Progenitor cell of endocrine pancreas (in vitro differentiated cells): ENCODE measurements at places on chromosomes 6 and 20.

- no peak for DNase-seq
Observed at GRCh38 chr6:73558624-73559398, 38.0 kb upstream of the EEF1A1 start.

DNA sequence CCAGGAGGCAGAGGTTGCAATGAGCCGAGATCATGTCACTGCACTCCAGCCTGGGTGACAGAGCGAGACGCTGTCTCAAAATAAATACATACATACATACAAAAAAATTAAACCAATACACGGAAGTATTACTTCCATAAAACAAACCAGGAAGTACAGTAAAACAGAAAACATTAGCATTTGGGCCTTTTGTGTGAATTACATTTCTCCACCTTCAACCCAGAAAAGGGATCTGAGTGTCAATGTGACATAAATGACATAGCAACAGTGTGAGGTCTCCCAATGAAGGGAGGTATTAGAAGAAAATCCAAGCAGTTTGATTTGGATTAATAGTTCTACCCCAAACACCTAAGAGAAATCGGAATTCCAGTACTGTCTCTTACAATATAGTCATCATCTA, 10.1 kb downstream of the CSNK2A1 start:
- no peak for DNase-seq

DNA sequence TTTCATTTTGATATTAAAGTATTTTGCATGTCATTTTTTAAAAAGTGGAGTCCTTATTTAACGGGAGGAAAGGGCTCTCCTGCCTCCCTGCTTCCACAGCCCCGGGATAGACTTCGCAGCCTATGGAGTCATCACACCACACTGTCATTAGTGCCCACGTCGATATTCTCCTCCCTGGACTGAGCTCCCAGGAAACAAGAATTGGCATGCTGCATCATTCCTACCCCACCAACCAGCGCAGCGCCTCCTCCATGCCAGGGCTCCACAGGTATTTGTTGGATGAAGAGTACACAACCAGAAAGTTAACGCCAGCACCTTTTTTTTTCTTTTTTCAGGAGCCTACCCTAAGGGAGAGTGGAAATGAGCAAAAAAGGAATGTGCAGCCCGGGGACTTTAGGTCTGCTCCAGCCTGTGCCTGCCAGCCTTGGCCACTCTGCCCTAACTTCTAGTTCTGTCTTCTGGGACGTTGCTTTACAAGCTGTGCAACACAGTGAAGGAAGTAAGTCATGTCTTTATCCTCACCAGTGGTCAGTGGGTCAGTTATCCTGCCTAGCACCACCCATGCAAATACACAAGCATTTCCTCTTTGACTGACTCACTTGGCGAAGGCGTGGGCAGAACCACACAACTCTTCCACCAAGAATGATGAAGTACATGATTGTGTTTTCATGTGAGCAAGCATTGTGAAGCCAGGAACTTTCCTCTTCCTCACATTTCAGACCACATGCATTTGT, 180.7 kb upstream of the UST start:
- no peak for DNase-seq

GRCh38 chr6:134609716-134610261, 291.9 kb upstream of the SGK1 start:
- no peak for DNase-seq

DNA sequence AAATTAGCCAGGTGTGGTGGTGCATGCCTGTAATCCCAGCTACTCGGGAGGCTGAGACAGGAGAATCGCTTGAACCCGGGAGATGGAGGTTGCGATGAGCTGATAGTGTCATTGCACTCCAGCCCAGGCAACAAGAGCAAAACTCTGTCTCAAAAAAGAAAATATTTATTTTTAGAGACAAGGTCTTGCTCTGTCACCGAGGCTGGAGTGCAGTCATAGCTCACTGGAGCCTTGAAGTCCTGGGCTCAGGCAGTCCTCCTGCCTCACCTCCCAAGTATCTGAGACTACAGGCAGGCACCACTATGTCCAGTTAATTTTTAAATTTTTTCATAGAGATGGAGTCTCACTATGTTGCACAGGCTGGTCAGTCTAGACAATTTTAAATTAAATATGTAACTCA, 16.2 kb upstream of the CEBPB start:
- DNase-seq = no peak

GRCh38 chr20:59701236-59701635, 96.9 kb downstream of the PHACTR3 start:
- DNase-seq = no peak

DNA sequence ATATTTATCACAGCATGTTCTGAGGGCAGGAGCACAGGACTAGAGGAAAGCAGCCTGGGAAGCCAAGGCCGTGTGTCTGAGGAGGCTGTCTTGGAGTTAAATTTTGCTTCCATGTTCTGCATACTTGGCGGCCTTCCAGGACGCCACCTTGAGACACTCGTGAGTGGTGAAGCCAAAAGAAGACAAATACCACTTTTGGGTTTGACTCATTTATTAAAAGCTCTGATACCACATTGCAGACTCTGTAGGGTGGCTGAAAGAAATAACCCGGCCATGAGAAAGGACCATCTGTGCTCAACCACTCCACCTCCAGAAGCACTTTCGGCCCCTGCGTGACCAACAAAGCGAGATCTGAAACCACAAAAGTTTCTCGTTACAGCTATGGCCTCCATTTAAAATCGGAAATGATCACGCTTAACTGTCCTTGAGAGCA, 120.0 kb downstream of the TMEM242 start:
- no peak for DNase-seq

- DNase-seq = no peak
Observed at GRCh38 chr20:36086767-36087166, 67.8 kb upstream of the EPB41L1 start.

GRCh38 chr20:38859070-38859690, 53.7 kb downstream of the PPP1R16B start:
- DNase-seq = no peak

DNA sequence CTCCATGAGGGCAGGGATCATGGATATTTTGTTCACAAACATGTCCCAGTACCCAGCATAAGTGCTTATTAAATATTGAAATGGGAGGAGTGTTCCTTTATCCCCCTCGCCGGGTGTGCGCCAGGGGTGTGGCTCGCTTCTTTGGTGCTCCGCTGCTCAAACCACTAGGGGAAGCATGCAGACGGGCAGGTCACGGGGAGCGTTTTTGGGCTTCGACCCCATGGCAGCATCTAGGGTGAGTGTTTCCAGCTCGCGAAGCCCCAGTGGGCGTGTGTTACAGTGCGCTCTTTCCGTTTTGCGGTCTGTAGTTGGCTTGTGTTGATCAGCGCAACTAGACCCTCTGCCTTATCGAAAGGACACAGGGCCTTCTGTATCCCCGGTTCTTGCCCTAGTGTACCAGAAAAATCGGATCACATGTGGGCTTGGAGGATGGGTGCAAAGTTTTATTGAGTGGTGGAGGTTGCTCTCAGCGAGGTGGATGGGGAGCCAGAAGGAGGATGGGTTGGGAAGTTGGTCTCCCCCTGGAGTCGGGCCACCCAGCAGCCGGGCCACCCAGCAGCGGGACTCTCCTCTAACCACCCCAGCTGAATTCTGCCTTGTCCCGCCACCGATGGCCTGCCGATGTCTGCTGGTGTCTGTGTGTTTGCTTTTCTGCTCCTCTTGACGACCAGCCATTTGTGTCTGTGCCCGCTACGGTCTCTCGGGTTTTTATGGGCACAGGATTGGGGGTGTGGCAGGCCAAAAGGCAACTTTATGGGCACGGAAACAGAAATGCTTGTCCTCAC, 43.2 kb upstream of the OGFRL1 start:
- no peak for DNase-seq

DNA sequence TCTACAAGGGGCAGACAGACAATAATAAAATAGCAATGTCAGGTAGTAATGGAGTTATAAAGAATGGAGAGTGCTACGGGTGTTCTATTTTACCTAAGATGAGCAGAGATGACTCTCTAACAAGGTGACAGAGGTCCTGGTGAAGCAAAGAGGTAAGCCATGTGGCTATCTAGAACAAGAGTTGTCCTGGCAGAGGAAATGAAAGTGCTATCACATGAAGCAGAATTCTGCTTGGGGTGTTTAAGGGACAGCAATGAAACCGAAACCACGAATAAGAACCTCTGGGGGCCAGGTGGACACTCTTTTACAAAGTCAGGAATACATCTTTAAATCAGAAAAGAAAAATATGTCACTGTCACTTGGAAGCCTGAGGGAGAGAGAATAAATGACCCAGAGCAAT, 37.9 kb upstream of the IRAK1BP1 start:
- no peak for DNase-seq

DNA sequence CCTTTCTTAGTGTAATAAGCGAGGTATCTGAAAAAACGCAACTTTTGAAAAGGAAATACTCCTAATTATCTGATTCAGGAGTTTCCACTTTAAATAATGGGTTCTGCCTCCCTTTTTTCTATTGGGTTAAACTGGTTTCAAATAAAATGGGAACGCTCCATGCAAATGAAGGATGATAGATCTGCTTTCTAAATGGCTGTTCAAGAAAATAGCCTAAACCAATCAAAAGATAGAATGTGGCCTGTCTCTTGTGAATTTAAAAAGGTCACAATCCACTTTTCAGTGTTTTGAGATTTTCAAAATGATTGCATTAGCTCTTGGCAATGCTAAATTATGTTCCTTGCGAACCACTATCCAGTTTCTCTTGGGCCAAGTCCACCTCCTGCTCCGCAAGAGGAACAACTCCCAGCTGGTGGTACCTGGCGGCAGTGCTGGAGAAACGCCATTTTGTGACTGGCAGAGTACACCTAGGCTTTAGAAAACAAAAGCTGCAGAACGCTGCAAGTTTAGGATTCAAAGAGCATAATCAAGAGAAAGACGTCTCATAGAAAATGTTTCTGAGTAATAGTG, 56.7 kb downstream of the TRIM38 start:
- DNase-seq = no peak

- DNase-seq = no peak
Observed at GRCh38 chr6:121504227-121504626, 68.8 kb downstream of the GJA1 start.

DNA sequence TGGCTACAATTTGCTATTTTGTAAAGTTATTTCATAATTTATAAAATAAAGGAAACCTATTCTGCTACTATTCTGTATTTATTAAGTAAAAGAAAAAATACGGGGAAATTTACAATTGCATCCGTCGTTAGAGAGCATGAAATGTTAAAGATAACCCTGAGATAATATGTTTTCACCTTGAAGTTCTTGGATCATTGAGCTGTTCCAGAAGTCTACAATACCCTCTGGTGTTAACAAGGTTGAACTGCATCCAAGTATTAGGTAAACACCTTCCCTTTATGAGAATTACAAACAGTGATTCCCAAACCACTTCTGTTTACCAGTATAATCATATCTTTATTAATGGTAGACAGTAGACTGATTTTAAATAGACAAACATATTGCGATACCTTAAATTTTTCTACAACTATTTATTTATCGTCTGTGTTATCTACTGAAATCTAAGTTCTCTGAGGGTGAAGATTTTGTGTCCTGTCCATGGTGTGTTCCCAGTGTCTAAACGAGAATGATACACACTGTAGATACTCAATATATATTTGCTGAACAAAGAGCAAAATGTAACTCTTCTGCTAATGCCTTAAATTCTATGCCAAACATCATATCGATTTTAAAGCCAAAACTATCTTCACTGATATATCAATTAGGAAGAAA, 28.2 kb downstream of the TBC1D32 start:
- DNase-seq = no peak

- DNase-seq = no peak
Observed at GRCh38 chr6:74320074-74320473, 624.1 kb downstream of the CD109 start.

- DNase-seq = no peak
Observed at GRCh38 chr6:112682071-112682470, 334.9 kb downstream of the RFPL4B start.

DNA sequence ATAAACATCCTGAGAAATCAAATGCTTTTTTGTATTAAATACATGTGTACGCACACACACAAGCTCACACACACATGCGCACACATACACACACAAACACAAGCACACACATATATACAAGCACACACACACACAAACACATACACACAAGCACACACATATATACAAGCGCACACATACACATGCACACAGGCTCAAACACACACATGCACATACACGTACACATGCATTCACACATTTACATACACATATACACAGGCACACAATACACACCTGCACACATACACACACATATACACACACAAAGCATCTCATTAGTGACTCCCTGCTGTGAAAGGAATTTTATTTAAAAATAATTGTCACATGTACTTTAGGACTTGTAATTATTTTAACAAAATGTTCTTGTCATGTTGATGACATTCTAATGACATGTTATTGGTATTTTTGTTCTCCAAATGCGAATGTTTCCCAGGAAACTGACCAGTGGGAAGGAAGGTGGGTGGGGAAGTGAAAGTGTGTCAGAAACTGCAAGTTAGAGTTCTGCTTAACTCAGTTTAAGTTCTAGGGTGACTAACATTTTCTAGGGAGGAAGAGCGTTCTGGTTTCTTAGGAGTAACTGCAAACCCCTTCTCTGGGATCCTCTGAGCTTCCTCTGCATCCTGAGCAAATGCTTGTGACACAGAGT, 113.9 kb upstream of the ZNF217 start:
- DNase-seq = no peak

- no peak for DNase-seq
Observed at GRCh38 chr6:16634855-16635254, 126.4 kb downstream of the ATXN1 start.

- DNase-seq = no peak
Observed at GRCh38 chr6:48597951-48598350, 487.0 kb upstream of the PTCHD4 start.

DNA sequence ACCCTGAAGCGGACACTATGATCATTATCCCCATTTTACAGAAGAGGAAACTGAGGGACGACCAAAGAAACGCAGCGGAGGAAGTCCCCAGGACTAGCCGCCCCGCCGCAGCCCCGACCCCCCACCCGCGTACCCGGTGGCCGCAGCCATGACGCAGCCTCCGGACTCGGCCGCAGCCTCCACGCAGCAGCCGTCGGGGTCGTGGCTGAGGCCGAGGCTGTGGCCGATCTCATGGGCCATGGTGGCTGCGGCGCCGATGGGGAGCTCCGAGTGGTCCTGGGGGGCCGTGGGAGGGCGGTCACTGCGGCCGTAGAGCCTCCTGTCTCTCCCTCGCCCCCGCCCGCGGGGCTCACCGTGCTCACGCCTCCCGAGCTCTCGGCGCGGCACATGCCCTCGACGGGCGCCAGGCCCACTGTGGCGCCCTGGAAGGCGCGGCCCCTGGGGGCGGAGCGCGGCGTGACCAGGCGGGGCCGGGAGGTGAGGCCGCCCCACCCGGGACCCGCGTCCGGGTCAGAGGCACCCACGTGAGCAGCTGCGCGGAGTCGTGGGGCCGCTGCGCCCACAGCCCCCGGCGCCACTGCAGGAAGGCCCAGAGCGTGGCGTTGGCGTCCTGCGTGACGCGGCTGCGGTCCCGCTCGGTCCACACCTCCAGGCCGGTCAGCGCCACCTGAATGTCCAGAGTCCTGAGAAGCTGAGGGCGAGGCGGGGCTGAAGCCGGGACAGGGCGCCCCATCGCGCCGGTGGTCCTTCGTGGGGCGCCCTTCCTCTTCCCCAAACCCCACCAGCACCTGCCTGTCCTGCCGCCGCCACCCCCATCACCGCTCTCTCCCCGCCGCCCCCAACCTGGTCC, 8.4 kb downstream of the ADAM33 start:
- no peak for DNase-seq
